ENCODE measurements at places on chromosomes 7 and 10.

DNA sequence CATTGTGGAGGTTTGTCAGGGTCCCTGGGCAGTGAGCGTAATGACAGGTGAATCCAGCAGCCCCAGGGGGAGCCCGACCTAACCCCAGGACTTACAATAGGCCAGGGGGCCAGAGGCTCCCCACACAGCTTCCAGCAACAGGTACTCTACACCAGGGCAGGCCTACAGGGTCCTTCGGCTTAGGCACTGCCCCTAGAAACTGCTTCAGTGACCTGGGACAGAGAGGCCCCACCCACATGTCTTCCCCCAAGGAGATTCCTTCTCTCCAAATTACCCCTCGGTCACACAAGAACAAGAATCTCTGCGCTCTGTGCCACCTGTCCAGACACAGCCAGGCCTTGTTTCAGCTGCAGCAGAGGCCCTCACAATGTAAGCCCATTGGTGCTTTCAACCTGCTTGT is 24.4 kb downstream of the SKIDA1 start:
- DNase-seq, result no peak

- peak; percentile 25 for DNase-seq
These were observed 17.0 kb downstream of the PNLIPRP3 start for GRCh38 chr10:116444527-116445142.

GRCh38 chr10:84089162-84089561 is 50.1 kb upstream of the GHITM start:
- no peak for DNase-seq

DNA sequence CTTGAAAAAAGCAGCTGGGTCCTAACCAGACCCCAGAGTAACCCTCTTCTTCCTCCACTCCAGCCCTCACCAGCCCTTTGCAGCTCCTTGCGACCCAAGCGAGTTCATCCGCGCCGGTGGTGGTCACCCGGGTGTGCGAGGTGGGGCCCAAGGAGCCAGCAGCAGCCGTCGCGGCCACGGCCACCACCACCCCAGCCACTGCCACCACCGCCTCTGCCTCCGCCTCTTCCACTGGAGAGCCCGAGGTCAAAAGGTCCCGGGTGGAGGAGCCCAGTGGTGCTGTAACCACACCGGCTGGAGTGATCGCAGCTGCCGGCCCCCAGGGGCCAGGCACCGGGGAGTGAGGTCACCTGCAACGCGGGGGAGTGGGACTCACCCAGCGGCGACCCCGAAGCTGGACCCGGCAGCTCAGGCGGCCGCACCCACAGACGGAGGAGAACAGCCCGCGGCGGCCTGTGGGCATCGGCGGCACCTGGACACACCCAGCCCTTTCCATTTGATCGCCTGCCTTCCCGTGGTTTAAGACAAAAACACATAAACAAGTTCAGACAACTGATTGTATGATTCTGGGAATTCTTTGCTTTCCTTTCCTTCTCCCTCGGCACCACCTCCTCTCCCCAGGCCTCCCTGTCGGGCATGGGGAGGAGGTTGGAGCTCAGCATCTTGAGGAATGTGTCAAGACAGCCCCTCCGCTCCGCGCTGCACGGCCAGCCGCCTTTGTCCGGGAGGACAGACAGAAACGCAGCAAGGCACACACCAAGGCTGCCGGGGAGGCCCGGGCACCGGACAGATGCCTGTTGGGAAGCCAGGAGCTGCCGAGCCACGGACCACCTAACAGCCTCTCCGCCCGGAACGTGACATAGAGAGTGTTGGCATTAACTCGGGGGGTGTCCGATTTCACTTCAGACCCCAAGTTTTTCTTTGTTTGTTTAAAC is 13.0 kb upstream of the AP5Z1 start:
- DNase-seq, result no peak

- DNase-seq, result no peak
These were observed 36.8 kb upstream of the NUB1 start for GRCh38 chr7:151304856-151305255.

DNA sequence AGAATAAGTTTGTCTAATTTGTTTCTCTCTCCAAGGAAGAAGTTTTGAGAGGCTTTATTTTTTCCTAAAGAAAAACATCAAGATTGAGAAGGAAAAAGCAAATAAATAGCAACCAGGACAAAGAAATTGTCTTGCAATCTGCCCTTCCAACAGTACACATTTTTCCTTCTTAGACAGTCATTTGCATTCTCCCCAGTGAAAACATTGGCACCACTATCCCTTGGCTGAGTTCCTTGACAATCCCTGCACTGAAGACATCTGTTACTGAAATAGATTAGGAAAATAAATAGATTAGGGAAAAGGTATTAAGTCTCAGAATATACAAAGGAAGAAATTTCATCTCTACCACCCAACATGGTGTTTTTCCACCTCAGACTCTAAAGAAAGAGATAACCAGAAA is 12.2 kb upstream of the TMEM243 start:
- no peak for DNase-seq

- no peak for DNase-seq
These were observed 192.0 kb upstream of the POM121L12 start for GRCh38 chr7:52843436-52843835.

DNA sequence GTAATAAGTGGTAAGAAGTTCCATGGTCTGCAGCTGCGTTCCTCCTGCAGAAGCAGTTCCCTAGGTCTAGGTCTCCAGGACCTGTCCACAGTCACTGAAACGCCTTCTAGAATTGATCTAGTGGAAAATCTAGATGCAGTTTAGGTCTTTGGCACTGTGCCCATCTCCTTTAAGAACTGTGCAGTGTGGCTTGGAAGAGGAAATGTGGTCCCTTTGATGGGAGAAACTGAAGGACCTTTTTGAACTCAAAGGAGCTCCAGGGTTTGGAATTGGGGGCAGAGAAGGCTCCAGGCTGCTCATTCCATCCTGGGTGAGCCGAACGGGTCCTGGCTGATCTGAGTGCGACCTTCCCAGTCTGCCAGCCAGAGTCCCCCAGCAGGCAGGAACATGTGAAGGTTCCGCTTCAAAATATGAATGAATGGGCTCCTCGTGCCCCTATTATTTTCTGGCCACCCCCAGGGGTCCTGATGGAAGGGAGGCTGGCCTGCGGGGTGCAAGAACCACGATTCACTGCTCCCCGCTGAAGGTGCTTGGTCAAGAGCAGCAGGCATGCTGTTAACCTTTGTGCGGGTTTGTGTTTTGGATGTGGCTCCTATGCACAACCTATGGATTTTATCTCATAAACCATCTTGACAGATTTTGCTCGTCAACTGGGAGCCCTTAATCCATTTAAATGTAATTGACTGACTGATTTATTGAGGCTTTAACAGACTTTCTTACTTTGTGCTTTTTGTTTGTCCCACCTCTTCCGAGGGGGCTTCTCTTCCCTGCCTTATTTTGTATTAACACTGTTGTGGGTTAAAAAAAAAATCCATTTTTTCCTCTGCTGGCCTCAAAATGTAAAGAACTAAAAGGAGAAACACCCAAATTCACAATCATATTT is 36.7 kb downstream of the ZNF467 start:
- no peak for DNase-seq

DNA sequence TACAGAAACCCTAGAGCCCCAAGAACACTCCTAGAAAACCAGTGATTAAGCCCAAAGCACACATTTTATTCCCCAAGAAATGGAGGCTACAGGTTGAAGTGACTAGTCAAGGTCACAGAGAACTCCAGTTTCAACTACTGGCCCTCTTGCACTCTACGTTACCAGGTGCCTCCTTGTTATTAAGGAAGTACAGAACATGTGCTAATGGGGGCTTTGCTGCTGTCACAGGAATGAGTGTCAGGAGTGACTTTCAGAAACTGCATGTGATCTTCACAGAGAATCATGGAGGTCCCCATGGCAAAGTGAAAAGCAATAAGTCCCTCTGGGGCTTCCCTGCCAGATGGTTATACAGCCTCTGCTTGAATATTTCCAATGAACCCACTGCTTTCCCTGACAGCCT is 19.3 kb downstream of the JAZF1 start:
- DNase-seq, result no peak

GRCh38 chr7:155804897-155805825 is 7.1 kb downstream of the SHH start:
- peak; percentile 80 for DNase-seq

GRCh38 chr10:122561212-122561611 is 658 bp downstream of the DMBT1 start:
- DNase-seq, result no peak

DNA sequence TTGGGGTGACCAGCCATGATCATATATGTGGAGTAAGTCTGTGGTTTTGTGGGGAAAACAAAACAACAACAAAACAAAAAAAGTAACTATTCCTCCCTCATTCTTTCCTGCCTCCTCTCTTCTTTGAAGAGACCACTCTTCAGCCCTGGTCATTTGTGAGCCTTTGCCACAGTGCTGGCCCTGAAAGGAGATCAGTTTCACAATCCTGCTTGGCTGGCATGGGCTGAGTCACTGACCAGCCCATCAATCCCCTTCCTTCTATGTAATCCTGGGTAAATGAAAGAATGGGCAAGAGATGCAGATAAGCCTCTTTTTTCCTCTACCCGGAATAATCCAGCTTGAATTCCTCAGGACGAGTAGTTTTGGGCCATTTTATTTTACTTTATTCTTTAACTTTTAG is 13.6 kb downstream of the CSTF2T start:
- no peak for DNase-seq

GRCh38 chr7:102916426-102916825 is 3.6 kb downstream of the LRRC17 start:
- DNase-seq, result no peak

GRCh38 chr7:1864161-1864940 is 194.3 kb downstream of the ELFN1 start:
- peak; percentile 31 for DNase-seq

- DNase-seq, result no peak
These were observed 745.8 kb downstream of the CNTNAP2 start for GRCh38 chr7:146862415-146862814.

DNA sequence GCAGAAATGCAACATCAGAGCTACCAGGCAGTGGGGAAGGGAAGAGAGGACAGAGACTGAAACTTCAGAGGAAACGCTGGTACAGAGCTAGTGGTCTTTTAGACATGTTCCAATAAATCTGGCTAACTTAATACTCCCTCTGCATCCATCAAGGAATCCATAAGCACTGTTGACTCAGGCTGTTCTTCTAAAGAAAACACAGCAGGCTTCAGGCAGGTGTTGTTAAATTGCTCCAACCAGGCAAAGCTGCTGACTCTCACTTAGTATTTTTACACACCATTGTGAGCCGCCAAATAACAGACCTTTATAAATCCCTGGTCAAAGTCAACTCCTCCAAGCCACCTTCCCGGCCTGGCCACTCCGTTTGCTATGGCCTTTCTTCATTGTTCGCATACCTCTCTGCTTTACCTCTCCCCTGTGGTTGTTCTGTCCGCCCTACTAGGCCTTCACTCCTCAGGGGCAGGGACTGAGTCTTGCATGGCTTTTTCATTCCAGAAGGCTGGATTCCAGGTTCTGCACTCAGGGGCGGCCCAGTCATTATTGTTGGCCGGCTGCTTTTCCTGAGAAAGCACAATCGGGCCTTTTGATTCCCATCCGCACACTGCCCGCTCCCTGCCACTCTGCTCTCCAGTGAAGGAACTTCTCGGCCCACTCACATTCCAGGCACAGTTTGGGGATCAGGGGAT is 18.4 kb downstream of the CREB3L2 start:
- DNase-seq, result no peak

GRCh38 chr7:133434246-133434865 is 181.5 kb downstream of the EXOC4 start:
- no peak for DNase-seq

DNA sequence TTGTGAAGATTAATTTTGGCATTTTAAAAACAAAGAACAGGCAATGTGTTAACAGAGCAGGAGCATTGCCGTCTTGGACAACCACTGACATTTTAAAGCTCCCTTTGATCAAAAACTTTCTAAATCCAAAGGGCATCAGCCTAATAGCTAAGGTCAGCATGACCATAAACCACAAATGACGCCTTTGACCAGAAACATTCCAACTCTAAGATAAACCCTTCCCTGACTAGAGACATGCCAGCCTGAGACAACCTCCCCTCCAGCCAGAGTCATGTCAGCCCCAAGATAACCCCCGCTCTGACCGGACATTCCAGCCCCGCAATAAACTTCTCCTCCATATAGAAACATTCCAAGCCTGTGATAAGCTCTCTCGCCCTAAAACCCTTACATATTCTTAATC is 949.4 kb upstream of the POT1 start:
- DNase-seq, result no peak

GRCh38 chr7:17274551-17275245 is 23.8 kb upstream of the AHR start:
- no peak for DNase-seq

- no peak for DNase-seq
These were observed 184.5 kb downstream of the ADAM12 start for GRCh38 chr10:126203746-126204145.

DNA sequence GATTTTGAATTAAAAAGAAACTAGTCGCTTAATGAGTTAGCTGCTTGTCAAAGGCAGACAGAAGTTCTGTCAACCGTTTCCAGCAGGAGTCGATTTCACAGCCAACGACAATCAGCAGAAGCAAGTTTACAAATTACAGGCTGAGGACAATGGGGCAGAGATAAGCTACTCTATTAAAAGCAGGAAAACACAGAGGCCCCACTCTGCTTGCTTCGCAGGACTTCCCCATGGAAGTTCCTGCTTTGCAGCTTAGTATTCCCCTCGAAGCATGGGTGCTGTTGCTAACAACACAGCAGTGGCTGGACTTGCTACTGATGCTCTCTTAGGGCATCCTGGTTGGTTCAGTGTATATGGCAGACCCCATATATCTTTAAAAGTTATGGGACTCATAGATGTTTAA is 50.8 kb upstream of the KLF6 start:
- DNase-seq, result no peak

DNA sequence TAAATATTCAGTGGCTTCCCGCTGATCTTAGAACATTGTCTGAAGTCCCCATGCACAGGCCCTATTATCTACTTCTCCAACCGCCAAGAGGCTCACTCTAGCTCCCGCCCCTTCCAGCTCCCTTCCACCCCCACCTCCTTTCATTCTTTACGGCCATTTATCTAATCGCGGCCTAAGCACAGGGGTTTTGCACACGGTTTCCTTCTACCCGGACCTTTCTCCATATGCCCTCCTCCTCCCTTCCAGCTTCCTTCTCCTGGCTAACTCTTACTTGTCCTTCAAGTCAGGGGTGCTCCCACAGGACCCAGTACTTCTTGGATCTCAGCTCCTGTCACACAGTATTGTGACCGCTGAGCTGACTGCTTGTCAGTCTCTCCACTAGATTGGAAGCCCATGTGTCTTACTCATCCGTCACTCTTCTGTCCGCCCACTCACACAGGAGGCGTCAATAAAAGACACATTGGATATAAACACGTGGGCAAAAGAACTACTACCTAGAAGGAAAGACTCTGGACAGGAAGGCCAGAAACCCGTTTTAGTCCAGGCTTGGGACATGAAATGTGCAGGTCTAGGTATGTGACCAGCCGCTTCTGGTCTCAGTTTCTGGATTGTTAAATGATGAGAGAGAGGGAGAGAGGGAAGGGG is 20.2 kb upstream of the HPS1 start:
- no peak for DNase-seq

DNA sequence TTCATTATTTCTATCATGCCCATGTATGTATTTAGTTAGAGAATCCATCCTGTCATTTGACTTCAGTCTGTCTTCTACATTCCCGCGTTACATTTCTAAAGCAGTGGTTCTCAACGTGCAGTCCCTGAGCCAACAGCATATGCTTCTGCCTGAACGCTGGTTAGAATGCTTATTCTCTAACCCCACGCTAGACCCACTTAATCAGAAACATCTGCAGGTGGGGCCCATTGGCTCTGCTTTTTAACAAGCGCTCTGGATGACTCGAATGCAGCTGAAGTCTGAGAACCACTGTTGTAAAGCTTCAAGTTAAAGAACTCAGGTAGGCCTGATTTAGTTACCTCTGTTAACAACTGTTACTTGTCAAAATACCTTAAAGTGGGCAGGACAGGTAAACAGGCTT is 38.2 kb downstream of the NEUROD6 start:
- DNase-seq, result no peak

All from WERI-Rb-1 (cell line).